Epithelial cell of alveolus of lung (primary cell): ENCODE measurements at places on chromosomes 3 and 15. TPM values are rescaled to one million over a fixed set of nuclear protein-coding genes. Genes with fewer than 3 reads are reported as not detected.

The PRRT3 gene
- 3.6 and 10.7 TPM in 2 replicates for total RNA-seq

The ZIC1 gene
- 0.08 TPM in 1 of 2 replicates, not detected in the other for total RNA-seq

The SI gene
- not detected in 2 replicates for total RNA-seq

The AMIGO3 gene
- 0.24 and 1.6 TPM in 2 replicates for total RNA-seq

The ONECUT1 gene
- total RNA-seq, result not detected in 2 replicates

The CCR1 gene
- 0.08 TPM in 1 of 2 replicates, not detected in the other for total RNA-seq

The GOLGA8J gene
- total RNA-seq, result not detected in 2 replicates

The XXYLT1 gene
- 30.2 and 37.1 TPM in 2 replicates for total RNA-seq

The WDR82 gene
- 55.1 and 73.8 TPM in 2 replicates for total RNA-seq

The TP53BP1 gene
- total RNA-seq, result 23.3 and 37.8 TPM in 2 replicates

The OR5K2 gene
- total RNA-seq, result not detected in 2 replicates

The LINGO1 gene
- total RNA-seq, result 0.13 TPM in 1 of 2 replicates, not detected in the other

The PIGX gene
- 14.1 and 21.7 TPM in 2 replicates for total RNA-seq

The TTLL13 gene
- 0.08 TPM in 1 of 2 replicates, not detected in the other for total RNA-seq

The SLC12A6 gene
- total RNA-seq, result 9.1 and 13.7 TPM in 2 replicates

The PIERCE2 gene
- total RNA-seq, result 6.5 TPM in 1 of 2 replicates, not detected in the other

The TM4SF1 gene
- 68.7 and 157 TPM in 2 replicates for total RNA-seq

The RBMS3 gene
- 20.3 and 21.4 TPM in 2 replicates for total RNA-seq

The NPAP1 gene
- total RNA-seq, result not detected in 2 replicates

The FOXP1 gene
- total RNA-seq, result 35.6 and 57.7 TPM in 2 replicates

The FAM81A gene
- 0.08 and 0.65 TPM in 2 replicates for total RNA-seq

The GAP43 gene
- total RNA-seq, result 0.78 TPM in 1 of 2 replicates, not detected in the other

The SENP7 gene
- total RNA-seq, result 4.9 and 7.5 TPM in 2 replicates

The CHRM5 gene
- not detected in 2 replicates for total RNA-seq

The CISH gene
- 2.7 and 3.3 TPM in 2 replicates for total RNA-seq

The PTPRG gene
- total RNA-seq, result 27.2 and 32.8 TPM in 2 replicates

The PLA2G4E gene
- total RNA-seq, result not detected in 2 replicates
